NCI-H187 treated with DMSO at 0.1 percent for 48 hours (cell line): ENCODE measurements at places on chromosomes 12 and 14.

DNA sequence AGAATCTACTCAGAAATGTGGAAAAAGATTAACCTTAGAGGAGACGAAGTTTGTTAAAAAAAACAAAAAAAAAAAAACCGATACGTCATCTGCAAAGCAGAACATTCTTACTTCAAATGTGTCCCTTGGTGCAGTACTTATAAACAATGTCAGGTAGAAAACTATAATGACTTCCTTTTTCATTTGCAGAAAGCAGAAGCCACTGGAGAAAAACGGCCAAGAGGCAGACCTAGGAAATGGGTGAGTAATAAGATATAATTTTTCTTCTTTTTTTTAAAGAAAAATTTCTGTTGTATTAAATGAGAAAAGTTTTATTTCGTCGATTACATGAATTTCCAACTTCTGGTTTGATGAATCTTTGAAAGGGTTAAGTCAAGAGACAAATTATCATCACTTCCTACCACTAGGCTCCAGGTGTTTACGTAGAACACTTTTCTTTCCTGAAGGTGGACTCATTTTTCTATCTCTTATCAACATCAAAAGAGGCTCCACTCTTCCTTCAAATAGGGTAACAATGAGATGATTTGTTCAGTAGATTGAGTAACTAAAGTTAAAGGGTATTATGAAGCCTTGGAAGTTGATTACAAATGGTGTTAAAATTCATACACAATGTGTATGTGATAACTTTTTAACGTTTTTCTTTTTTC lies 14.2 kb downstream of the HMGA2 start:
- no peak for DNase-seq

DNA sequence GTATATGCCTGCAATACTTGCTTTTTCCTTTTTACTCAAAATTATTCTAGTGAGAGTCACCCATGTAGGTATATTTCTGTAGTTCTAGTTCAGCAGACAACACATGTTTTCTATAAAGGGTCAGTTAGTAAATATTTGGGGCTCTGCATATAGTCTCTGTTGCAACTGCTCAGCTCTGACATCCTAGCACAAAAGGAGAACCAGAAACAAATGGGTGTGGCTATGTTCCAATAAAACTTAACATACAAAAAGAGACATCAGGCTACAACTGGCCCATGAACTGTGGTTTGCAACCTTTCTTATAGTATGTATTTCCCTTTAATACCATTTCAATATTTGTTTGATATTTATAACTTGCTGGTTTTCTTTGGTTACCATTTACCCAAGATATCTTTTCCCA lies 11.9 kb downstream of the NT5DC3 start:
- DNase-seq, result no peak

DNA sequence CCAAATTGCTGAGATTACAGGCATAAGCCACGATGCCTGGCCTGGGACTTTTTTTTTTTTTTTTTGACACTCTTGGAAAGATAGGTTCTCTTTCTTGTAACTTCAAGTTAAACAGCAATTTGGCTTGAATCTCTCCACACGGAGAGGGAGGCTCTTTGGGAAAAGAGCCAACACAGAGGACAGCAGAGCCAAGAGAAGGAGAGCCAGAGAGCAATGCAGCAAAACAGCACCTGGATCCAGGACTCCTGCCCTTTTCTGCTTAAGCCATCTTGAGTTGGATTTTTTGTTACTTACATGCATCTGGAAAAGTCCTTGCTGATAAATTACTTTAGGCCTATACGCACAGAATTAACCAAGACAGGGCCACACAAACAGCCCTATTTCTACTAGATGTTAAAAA lies 176.8 kb downstream of the APAF1 start:
- no peak for DNase-seq

GRCh38 chr12:1716911-1717310 lies 26.0 kb downstream of the ADIPOR2 start:
- DNase-seq, result no peak

- no peak for DNase-seq
Measured at GRCh38 chr12:76568888-76569551, 9.4 kb upstream of the OSBPL8 start.

DNA sequence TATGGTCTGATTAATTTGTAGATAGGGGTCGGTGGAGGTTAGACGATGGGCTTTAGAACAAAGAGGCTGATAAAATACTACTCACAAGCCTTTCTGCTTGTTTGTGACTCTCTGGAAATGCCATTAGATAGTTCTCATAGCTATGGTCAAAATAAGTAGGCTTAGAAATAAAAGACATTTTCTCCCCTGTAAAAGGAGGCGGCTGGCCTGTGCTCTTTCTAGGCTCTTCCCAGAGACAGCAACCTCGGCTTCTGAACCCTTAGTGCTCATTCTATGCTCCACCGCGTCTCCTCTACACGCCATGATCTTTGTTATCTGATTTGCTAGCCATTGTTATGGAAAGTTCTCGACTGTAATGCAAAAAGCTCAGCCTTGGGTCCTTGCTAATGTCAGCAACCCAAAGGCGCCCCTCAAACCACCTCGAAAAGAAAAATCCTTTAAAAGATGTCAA lies 64.5 kb downstream of the CRADD start:
- DNase-seq, result no peak

- no peak for DNase-seq
Measured at GRCh38 chr12:112463478-112463877, 44.7 kb downstream of the PTPN11 start.

DNA sequence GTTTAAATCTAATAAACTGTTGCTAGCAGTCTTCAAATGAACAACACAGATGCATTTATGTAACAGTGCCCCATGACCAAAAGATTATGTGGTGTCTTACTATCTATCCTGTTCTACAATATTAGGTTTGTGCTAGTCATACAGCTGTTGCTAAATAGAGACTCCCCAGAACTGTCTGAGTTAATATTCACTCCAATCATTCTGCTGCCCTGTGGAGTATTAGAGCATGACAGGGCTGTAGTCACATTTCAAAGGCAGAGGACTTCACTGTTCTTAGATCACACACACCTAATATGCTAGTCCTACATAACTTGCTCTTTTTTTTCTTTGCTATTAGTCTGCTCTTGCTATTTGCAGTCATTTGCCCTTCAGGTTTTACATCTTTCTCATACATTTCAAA lies 157.6 kb upstream of the MDGA2 start:
- DNase-seq, result no peak

DNA sequence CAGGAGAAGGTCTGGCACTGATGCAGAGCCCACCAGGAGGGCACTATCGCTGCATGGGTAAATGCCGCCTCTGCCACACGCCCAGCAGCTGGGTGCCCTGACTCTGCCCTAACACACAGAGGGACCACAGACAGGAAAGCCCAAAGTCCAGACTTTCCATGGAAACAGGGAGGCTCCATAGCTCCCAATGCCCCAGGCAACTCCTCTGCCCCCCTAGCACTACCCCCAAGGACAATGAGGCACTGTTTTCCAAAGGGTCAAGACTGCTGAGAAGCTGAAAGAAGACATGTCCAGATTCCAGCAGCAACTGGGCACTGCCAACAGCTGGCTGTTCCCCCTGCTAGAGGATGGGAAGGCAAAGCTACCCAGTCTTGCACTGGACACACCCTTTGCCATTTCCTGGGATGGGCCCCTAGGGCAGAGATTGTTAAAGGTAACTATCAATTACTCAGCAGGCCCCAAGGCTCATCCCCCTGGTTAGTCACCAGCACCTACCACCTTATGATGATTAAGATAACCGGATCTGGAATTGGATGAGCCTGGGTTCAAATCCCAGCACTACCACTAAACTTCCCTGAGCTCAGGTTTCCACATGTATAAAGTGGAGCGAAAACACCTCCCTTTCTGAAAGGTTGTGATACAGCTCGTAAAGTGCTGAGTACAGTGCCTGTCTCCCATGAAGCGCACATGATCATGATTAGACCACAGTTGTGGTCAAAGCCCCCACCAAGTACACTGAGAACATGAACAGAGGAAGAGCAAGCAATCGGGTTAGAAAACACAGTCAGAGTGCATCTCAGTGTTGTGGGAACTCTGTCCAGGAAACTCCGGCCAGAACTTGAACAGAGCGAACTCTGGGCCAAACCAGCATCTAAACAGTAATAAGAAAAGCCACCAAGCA lies 3.3 kb downstream of the PXN start:
- DNase-seq, result no peak

DNA sequence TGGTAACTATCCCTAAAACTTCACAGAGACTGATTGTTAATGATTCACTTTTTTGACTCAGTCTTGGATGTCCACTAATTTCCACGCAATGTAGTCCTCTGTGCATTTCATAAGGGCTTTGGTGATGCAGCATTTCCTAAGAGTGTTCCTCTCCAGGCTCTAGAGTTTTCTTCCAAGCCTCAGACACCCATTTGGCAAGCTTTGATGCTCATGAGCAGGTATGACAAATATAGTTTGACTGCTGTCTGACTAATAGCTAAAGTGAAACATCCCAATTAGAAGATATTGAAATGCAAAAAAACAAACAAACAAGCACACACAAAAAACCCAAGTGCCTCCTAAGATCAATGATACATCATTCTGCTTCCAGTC lies 1.5 kb upstream of the VAMP1 start:
- no peak for DNase-seq

- no peak for DNase-seq
Measured at GRCh38 chr14:96987086-96987474, 189.9 kb downstream of the VRK1 start.

DNA sequence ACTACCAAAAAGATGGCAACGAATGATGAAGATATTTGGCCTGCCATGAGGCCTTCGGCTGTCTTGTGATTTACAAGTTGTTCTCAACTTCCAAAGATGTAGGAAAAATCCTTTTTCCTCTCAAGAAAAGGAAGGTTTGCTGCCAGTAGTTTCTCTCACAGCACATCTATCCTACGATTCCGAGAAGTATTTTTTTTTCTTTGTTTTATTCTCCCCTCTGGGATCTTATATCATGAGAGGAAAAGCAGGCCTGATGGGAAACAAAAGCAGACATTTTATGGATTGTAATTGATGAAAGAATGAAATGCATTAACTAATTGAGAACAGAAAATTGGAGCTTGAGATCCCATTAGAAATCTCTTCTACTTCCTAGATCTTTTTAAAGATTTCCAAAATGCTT lies 1197.9 kb upstream of the SEL1L start:
- DNase-seq, result no peak

DNA sequence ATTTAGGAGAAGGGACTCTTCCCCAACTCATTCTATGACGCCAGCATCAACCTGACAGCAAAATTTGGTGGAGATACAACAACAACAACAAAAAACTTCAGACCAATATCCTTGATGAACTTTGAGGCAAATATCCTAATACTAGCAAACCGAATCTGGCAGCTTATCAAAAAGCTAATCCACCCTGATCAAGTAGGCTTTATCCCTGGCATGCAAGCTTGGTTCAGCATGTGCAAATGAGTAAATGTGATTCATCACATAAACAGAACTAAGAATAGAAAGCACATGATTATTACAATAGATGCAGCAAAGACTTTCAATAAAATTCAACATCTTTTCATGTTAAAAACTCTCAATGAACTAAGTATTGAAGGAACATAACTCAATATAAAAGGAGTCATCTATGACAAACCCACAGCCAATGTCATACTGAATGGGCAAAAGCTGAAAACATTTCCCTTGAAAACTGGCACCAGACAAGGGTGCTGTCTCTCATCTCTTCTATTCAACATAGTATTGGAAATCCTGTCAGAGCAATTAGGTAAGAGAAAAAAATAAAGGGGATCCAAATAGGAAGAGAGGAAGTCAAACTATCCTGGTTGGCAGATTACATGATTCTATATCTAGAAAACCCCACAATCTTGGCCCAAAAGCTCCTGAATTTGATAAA lies 233.3 kb downstream of the CCDC59 start:
- no peak for DNase-seq

DNA sequence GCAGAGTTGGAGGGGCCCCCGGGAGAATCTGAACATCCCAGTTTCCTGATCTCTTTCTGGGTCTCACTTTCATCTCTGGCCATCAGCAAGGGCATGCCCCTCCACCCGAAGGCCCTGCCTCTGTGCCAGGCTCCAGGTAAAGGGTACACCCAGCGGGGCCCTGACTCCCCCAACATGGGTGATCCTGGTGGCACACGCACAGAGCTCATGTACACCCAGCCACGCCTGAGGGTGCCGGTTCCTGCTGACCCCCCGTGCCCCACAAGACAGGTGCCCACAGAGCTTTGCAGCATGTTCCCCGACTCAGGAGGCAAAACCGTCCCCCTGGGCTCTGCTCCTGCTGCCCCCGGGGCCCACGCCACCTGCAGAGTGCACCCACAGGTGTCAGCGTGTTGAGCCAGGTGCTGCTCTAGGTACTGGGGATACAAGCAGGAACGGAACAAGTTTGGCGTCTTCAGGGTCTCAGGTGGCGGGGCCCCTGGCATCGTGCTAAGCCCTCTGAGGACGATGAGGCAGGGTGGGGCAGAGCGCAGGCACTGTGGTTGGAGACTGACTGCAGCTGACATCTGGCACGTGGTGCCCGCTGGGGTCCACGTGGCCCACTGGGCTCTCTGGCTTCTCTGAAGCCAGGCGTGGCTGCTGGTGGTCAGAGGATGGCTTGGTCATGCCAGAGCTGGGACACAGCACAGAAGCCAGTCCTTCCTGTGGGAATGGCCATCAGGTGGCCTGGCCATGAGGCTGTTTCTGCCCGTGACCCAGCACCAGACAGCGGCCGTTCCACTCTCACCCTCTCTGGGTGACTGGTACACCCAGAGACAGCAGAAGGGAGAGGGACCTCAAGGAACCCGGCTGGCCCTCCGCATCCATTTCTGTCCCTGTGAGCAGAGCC lies 13.8 kb downstream of the BAG5 start:
- no peak for DNase-seq

DNA sequence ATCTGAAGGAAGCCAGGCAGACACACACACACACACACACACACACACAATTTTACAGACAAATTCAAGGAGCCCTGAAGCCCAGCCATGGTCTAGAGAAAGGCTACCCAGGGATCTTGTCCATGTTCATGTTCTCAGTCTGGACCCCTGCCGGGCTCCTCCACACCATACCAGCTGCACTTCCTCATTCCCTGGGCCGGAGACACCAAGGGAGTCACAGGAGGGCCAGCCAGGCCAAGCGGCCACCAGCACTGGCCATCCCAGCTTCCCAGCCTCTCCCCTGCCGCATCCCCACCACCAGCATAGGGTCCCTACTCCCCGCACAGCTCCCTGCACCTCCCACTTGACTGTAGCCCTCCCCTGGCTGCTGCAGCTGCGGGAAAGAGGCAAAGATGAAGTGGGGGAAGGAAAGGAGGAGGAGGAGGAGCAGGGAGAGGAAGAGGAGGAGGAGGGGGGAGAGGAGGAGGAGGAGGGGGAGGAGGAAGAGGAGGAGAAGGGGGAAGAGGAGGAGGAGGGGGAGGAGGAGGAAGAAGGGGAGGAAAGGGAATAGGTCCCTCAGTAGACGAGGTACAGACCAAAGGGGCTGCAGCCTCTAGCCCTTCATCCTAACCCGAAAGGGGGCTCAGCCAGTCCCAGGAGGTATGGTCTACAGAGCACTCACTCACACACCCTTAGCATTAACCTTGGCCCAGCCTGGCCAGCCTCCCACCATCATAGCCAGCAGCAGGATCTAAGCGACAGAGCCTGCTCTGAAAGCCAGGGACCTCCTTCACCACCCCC lies 293.2 kb downstream of the DPF3 start:
- no peak for DNase-seq

GRCh38 chr14:21098076-21098891 lies at the start of gene ZNF219:
TSS of gene ZNF219 (minus strand) at chr14:21098655. CDS start at chr14:21093591, 5,064 bp downstream.
- DNase-seq, result no peak

GRCh38 chr14:95133282-95133681 lies 24.0 kb downstream of the DICER1 start:
- DNase-seq, result no peak

- peak; percentile 73 for DNase-seq
Measured at GRCh38 chr14:61570549-61571290, 124.6 kb upstream of the HIF1A start.

GRCh38 chr14:79658769-79659168 lies 552.5 kb downstream of the DIO2 start:
- no peak for DNase-seq
